Aorta (tissue), 5 donors: ENCODE measurements at places on chromosomes 1 and 21. TPM values are rescaled to one million over a fixed set of nuclear protein-coding genes. Genes with fewer than 3 reads are reported as not detected.

The VWA1 gene
- 4.5 TPM for polyA plus RNA-seq

The SLC6A9 gene
- 1.3 TPM for polyA plus RNA-seq

DNA sequence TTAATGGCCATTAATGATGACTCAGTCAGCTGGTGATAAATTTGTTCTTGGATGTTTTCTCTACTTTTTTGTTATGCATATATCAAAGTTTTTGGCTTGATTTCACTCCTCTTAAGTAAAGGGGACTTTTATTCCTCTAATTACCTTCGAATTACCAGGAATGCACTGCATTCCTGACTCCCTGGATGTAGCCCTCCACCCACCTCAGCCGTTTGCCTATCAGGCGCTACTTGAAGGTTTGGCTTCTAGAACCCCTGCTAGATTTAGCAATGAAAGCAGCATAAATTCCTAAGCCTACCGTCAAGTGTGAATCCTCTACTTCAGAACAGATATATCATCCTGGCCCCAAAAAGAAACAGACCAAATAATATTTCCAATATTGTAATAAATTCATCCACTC is 387.8 kb upstream of the ADGRL2 start:
- no peak for DNase-seq

GRCh38 chr1:101316256-101316655 is 79.4 kb downstream of the S1PR1 start:
- DNase-seq, result no peak

DNA sequence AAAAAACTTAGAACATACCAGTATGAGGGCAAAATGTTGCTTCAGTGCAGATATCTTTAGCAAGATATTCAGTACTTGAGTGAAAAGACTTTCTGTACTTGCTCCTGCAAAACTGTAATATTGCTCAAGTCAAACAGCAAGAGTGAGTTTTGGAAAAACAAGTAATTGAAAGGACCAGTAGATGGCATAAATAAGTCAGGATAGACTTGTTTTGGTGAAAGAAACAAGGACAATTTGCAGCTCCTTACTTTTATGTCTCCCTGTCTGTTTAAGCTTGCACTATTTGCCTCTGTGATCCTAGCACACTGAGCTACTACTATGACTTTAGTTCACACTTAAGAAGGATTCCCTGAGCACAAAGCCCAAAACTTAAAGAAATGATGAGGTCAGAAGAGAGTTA is 39.1 kb downstream of the IFI44 start:
- DNase-seq, result no peak

DNA sequence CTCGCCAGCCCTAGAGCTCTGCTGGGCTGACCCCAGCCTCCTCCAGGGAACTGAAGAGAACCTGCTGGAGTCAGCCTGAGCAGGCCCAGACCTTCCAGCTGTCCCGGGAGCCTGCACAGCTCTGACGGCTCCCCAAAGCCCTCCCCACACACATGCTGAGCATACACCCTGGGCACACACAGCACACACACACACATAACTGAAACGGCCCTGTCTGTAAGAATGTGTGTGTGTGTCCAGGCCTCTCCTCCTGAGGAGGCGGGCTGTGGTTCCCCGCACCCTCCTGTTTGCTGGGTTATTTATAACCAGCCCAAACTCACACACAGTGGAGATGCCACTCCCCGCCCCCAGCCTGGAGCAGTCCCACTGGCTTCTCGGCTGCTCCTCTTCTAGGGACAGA is 20.2 kb downstream of the SDC3 start:
- DNase-seq, result peak; percentile 86
